ENCODE measurements at places on chromosomes 3 and 15. TPM values are rescaled to one million over a fixed set of nuclear protein-coding genes. Genes with fewer than 3 reads are reported as not detected.

GPR160 gene
- total RNA-seq, result 7.7 TPM

SNX22 gene
- 0.98 TPM for total RNA-seq

TUSC7 gene
- total RNA-seq, result not detected

RYR3 gene
- total RNA-seq, result 0.05 TPM

CHST13 gene
- 0.09 TPM for total RNA-seq

SOX14 gene
- total RNA-seq, result not detected
